ENCODE measurements at places on chromosomes 5 and 9.

DNA sequence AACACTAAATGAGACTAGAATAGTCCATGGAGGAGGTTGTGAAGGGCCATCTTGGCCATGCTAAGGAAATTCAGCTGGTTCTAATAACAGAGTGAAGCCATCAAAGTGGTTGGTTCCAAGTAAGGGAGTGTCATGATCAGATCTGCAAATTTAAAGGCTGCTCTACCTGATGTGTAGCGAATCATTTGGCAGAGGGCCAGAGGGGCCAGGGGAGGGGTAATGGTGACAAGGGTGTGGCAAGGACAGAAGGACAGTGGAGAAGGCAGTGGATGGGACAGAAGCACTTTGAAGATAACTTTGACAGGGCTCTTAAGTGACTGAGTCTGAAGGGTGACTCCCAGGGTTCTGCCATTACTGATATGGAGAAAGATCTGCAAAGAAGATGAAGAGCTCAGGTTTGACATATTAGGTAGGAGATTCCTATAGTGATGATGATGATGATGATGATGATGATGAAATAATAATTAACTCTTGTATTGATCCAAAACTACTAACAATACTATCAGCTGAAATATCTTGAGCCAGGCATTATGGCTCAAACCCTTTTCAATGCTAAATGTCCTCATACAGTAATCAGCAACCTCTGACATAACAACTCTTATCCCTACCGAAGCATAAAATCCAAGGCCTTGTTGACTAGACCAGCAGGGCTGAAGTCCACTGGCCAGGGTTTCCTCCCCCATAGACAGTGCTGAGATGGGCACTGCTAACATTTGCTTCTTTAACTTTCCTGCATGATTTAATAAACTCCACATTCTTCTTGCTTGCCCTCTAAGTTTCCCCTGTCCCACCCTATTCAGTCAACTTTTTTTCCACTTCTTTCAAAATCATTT is 20.0 kb downstream of the KIAA1191 start:
- DNase-seq, result no peak

- DNase-seq, result no peak
Measured at GRCh38 chr9:21408817-21409216, at the start of gene IFNA8. Gene IFNA8, plus strand, starts transcription at chr9:21409117. Its CDS starts 60 bp downstream, at chr9:21409177.

DNA sequence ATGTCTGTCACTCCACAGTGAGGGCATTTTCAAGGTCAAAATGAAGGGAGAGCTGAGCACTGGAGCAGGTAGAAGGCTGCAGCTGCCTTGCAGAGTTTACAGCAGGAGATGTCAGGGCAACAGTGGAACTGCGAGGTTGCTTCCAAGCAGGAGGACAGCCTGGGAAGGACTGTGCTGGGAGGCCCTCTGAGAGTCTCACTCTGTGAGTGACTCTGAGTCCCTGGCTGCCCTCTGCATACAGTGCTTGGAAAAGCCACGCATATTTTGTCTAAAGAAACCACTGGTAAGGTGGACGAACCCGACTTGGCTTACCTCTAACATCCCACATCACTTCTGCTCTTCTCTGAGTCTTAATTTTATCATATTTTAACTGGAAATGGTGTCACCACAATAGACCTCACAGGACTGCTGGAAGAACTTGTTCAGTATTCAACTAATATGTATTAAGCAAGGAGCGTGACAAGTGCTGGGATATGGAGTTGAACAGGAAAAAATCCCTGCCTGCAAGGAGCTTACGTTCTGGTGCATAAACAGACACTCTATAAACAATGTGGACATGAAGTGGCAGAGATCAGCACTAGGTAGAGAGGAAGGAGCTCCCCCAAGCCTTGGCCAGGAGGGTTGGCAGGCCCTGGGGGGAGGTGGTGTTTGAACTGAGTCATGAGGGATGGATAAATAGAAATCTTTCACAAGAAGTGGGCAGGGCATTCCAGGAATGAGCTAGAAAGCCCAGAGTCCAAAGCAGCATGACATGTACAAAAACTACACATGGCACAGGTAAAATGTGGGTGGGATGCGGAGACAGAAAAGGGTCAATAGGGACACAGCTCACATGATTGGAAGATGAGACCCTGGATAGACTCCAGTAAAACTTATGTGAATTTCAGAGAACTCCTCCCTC is 64.0 kb upstream of the FOXE1 start:
- DNase-seq, result no peak

GRCh38 chr5:128228521-128228920 is 145.0 kb downstream of the SLC12A2 start:
- no peak for DNase-seq

DNA sequence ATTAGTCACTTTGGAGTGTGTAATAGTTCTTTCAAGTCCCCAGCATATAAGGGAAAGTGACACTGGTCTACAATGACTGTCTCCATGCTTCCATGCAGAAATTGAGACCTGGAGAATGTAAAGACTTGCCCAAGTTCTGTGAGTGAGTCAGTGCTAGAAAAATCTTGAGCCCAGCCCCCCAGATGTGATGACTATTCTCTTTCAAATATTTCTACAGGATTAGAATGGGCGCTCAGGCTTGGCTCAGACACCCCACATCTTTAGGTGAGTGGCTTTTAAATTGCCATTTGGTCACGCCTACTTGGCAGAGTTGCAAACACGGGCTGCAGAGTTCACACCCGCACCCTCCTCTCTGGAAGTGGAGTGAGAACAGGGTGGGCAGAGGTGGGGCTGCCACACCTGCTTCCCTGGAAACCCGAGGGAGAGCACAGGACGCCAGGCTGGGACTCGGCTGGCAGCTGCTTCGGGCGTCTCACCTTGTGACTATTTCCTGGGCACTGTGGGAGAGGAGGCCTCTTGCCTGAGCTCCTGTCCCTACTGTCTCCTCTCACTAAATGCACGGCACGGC is 37.6 kb downstream of the ROPN1L start:
- DNase-seq, result peak; percentile 65

GRCh38 chr5:134539732-134540131 is 14.3 kb downstream of the JADE2 start:
- no peak for DNase-seq

GRCh38 chr9:89740722-89741121 is 135.9 kb downstream of the GADD45G start:
- no peak for DNase-seq

DNA sequence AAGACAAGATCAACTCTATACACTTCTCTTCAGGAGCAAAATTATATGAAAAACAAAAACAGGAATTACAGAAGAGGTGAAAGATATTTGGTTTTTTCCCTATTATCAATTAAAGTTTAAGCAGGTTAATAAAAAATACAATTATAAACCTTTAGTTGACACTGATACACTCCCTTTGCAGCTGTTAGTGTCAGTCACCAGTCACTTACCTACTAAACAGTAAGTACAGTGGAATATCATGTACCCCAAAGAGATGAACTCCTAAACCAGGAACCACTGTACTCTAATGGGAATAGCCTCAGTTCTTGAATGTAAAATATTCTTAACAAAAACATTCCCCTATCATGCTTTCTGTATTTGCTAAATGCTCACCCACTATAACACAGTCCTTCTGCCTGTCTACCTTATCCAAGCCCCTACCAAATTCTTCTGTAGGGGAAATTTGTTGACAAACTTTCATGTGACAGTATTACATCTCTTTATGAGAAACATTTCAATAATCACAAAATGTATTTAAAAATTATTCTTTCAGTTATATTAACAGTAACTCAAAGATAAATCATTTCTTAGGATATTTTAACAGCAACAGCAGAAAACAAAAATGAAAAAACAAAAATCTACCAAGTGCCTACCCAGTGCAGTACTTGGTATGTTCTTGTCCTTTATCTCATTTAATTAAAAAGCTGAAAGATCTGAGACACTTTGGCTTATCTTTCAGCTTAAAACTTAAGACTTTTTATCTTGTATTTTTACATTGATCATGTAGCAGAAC is 212.8 kb downstream of the MLLT3 start:
- DNase-seq, result no peak

DNA sequence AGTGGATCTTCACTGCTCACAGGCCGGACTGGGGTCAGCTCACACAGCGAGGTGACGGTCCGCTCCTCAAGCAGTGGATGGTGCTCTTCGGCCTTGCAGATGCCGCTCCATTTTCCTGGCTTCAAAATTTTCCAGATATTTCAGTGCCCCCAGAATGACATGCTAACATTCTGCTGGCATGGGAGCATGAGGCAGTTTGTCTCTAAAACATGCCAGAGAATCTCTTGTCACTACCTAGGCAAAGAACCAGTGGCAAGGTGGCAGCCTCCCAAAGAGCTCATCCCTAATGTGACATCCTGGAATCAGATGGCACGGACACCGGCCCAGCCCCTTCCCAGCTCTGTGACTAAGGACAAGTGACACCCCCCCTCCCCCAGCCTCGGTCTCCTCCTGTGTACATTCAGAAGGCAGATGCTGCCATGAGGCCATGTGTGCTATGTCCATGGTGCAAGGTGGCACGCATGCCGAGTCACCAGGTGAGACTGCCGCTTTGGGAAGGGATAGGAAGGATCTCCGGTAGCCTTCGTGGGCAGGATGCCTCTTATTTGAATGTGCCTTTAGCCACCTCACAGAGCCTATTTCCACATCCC is 2.7 kb downstream of the S1PR3 start:
- DNase-seq, result no peak

DNA sequence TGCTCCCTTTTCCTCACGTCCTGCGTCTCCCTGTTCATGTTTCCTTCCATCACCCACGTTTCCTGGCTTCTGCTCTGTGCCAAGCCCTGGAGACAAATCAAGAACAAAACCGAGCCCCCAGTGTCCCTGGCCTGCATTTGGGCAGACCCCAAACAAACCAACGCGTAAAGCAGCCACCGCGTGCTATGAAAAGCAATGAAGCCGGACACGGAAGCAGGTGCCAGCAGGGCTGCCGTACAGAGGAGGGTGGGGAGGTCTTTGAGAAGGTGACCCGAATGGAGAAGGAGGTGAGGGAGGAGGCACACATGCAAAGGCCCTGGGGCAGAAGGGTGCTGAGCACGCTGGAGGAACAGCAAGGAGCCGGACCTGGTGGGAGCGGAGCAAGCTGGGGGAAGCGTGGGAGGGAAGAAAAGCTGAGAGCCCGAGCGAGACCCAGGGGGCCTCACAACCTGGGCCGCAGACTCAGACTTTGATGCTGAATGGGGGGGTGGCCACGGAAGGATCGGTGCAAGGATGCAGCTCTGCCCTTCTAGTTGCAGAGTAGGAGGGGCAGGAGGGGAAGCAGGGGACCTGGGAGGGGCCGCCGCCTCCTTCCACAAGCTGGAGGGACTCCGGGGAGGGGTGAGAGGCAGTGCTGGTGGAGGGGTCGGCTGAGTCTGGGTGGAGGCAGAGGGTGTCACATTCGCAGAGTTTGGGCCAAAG is 1.4 kb upstream of the QSOX2 start:
- no peak for DNase-seq

- no peak for DNase-seq
Measured at GRCh38 chr5:136042665-136043121, 13.9 kb downstream of the TGFBI start.

- peak; percentile 4 for DNase-seq
Measured at GRCh38 chr9:36053971-36054370, 17.3 kb downstream of the RECK start.

DNA sequence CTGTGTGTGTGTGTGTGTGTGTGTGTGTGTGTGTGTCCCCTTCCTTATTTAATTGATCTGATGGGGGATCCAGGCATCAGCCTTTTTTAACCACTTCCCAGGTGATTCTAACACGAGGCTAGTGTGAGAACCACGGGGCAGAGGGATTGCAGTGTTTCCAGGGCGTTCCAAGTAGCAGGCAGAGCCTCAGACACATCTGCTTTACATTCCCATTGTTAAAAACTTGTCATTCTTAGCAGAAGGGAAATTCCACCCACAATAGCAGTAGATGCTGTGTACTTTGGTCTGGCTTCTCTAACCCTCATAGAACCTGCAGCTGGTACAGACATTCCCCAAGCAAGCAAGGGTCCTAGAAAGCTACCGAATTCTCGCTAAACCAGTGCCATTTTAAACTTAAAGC is 81.9 kb upstream of the SLC30A5 start:
- no peak for DNase-seq

DNA sequence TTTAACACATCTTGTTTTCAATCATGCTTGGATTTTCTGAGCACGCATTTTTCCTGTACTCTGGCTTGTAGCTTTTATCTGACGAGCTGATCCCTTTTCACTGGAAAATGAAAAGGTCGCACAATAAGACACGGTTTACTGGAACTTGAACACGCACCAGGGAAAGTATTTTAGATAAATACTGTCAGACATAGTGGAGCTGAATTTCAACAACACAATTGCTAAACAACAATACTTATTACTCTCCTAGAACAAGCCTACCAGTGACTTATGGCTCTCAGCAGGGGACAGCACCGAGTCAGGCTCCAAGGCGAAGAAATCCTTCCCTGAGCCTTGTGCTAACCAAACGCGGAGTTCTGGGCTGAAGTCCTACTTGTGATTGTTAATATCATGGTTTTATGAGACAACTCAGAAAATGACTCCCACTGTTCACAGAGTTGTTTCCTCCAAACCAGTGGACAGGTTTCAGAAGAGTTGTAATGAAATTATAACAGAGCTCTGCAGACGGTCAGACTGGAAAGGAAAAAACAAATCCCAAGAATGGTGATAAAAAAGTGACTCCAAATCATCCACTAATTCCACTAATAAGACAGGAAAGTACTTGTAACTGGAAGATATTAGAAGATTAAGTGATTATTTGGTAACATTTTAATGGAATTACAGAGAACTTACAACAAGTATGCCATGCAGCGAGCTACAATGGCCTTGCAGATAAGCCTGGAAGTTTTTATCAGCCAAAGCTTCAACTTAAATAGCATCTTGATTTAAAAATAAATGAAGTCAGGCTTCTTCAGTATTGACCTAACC is 359.6 kb downstream of the EBF1 start:
- DNase-seq, result no peak

DNA sequence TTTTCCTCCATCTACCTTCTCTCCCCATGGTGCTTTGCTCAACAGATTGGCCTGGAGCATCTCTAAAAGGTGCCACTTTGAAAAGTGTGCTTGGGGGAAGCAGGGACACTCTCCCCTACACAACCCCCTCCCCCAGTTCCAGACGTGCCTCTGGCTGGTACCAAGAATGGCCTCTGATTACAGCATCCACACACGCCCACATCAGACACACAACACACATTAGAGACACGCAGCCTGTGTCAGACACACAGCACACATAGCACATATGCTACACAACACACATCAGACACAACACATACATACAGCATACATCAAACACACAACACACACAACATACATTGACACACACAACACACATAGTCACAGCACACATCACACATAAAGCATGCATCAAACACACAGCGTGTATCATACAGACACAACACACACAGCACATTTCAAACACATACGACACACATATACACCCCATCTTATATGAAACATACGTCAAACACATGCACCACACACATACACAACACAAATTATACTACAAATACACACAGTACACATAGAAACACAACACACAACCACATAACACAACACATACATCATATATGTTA is 150.4 kb downstream of the RGS3 start:
- no peak for DNase-seq

GRCh38 chr9:6566409-6567139 is 79.0 kb downstream of the GLDC start:
- DNase-seq, result peak; percentile 90

All from A549 (cell line).